ENCODE measurements at places on chromosomes 6 and 20.

GRCh38 chr20:63968928-63969760, 586 bp downstream of the ZNF512B start:
- DNase-seq, result peak; percentile 24

DNA sequence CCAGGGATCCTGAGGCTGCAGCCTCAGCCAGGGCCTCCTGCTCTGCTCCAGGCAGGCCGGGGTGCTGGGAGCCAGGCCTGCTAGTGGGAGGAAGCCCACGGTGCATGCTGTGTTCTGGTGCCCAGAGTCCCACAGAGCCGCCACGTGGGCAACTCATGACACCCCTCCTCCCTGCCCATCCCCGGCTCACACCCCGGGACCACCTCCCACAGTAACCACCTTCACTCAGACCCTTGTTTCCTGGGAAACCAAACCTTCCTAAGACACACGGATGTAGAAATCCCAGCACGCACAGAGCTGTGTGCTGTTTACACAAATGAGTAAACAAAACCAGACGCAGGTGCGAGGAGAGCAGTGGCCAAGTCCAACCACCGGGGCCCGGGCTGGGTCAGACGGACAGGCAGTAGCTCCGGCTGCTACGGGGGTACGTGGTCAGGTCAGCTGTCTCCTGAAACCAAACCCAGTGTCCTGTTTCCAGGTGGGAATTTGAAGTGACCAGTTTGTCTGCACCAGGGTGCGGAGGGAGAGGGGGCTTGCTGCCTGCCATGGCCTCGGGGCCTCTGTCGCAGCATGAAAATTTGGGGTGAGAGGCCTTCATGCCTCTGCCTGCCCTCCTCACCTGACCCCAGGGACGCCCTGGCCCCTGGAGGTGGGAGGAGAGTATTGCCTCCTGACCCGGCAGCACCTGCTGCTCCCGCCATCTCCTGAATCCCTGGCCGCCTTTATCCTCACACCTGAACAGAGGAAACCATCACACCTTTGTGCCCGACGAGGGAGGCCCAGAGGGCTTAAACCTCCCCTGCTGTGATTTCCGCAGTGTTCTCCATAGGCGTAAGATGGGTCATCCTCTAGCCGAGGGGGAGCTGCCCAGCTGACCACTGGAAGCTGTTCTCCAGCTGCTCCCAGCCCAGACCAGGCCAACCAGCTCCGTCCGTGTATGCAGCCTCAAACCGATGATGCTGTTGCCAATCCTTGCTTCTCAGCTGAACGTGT, 52.0 kb upstream of the SMOC2 start:
- DNase-seq, result peak; percentile 96

DNA sequence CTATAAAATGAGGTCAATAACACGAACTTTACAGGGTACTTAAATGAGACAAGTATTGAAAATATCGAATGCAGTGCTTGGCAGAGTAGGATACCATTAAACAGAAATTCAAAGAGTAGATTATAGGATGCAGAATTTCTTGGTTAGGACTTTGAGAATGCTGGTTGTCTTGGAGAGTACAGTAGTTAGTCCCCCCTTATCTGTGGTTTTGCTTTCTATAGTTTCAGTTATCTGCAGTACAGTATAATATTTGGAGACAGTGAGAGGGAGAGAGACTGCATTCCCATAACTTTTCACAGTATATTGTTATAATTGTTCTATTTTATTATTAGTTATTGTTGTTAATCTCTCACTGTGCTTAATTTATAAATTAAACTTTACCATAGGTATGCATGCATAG, 290.5 kb downstream of the BTBD9 start:
- no peak for DNase-seq

- DNase-seq, result peak; percentile 94
These were observed 220.4 kb upstream of the ARID1B start for GRCh38 chr6:156556811-156557210.

GRCh38 chr20:16970776-16971175, 222.6 kb downstream of the OTOR start:
- no peak for DNase-seq

GRCh38 chr6:169332250-169332649, 78.6 kb upstream of the THBS2 start:
- DNase-seq, result no peak

DNA sequence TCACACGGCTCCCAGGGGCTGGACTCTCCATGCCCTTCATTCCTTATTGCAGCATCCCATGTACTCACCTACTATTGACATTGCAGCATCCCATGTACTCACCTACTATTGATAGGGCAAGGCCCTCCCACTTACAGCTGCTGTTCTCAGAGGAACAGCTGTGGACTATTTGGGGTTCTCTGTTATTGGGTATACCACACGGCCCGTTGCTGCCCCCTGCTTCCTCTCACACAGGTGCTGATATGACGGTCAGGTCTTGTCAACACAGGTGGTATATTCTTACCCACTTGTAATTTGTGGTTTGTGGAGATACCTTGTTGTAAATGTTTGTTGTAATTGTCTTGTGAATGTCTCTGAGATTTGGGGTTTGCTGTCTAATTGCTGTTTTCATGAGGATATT, 18.8 kb downstream of the ALDH5A1 start:
- DNase-seq, result no peak

DNA sequence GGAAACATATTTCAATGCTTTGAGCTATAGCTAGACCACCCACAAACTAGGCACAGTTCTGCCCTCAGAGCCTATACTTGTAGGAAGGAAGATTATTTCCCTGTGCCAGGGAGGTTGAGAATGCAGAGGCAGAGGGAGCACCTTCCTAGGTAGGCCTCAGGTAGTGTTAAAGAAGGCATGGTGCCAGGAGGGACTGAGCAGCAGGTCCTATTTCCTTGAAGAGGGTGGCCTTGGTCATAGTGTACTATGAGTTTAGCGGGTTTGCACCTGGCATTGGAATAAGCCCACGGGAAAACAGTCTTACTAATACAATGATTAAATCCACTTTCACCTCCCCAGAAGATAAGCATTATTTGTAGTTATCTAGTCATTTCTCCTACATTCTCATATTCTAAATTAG, 375.4 kb downstream of the CDKAL1 start:
- no peak for DNase-seq

- DNase-seq, result peak; percentile 87
These were observed 28.9 kb downstream of the TREM1 start for GRCh38 chr6:41257369-41258195.
